CD4-positive, alpha-beta T cell treated with Interferon alpha-2 for 1 hour (primary cell): ENCODE measurements at places on chromosomes 11 and 22.

- no peak for DNase-seq
These were observed 29.8 kb downstream of the TBC1D22A start for GRCh38 chr22:46792061-46792796.

DNA sequence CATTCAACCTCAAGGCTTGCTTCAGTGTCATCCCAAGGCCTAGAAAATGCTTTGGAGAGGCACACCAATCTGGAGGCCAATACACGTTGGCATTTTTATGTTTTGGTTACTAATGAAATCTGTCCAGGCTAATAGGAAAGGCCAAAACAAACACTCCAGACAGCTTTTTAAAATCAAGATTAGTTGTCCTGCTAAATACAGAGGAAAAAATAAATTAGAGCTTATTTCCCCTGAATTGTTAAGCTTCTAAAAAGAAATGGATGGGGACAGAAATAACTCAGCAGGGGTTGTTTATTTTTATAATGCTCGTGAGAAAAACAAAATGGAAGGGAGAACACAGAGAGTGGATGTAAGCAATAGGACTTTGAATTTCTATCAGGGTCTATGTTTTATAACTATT, 438.5 kb upstream of the LRRC4C start:
- DNase-seq: no peak

- peak; percentile 79 for DNase-seq
These were observed 11.0 kb downstream of the MPZL3 start for GRCh38 chr11:118240999-118241763.

- DNase-seq: no peak
These were observed 5.2 kb downstream of the SCYL1 start for GRCh38 chr11:65530157-65530496.

DNA sequence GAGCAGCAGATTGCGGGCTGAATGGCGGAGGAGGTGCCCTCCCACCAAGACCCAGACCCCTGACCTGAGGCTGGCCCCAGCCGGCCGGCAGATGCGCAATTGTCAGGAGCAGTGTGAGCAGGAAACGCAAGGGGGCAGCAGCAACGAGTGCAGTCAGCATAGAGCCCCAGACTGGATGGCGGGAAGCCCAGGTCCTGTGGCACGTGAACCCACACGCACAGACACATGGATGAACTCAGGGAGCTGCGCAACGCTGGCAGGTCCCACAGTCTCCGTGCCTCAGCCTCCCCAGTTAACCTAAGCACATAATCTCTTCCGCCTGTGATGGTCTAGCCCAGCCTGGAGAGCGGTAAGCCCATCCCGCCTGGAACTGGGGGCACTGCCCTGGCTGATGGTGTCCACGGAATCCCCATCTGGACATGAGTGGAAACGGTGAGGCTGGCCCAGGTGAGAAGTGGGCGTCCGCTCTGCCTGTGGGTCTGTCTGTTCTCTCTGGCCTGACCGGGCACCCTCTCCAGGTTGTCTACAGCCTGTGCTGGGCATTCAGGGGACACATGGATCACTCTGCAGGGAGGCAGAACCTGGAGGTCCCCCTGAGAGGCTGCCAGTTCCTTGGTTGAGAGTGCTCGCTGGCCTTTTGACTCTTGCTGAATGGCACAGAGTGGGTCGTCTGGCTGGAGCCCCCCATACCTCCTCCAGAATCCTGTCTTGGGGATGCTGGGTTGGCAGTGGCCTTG, 626 bp upstream of the TBX10 start:
- peak; percentile 61 for DNase-seq

GRCh38 chr22:49366437-49366836, 461.2 kb downstream of the BRD1 start:
- no peak for DNase-seq

DNA sequence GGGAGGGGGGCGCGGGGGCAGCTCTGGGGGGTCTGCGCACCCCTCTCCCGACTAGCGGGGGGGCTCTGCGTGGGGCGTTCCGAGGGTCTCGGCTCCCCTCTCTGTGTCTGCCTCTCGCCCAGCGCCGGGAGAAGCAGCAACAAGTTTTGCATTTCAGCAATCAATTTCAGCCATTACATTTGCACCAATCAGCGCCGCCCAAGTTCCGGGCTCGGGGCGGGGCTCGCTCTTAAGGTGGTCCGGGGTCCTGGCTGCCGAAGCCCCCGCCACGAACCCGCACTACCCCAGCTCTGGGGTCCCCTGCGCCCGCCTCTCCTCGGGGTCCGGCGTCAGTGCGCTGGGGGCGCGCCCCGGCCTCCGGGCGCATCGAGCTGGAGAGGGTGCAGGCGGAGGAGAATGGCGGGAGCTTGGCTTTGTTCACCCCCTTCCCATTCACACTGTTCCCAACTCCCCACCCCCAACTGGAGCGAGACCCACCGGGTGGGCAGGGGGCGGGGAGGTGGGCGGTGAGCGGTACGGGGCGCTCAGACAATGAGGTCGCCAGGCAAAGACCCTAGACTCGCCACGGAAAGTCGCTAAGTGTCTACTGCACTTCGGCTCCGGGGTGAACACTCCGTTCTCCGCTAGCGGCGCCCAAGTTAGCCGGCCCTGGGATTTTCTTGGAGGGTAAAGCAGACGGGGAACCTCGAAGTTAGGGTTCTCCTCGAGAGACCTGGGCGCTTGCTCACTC, at the start of gene MN1:
Gene MN1, minus strand, starts transcription at position 141 of the 730 bp plus-strand sequence. CDS start 1,213 bp downstream, outside the sequence.
- DNase-seq: peak; percentile 28

GRCh38 chr22:28410050-28410816, 269.4 kb downstream of the TTC28 start:
- no peak for DNase-seq

DNA sequence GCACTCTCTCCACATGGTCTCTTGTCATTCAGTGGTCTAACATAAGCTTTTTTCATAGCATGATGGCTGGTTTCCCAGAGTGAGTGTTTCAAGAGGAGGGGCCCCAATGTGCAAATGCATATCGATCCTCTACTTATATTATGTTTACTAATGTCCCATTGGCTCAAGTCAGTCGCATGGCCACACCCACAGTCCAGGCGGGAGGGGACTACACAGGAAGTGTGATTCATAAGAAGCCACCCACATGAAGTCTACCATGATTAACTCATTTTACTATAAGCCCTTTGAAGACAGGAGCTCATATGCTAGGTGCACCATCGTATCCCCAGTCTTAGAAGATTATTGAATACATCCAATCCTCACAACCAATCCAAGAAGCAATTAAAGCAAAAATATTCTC, 89.5 kb upstream of the ISX start:
- DNase-seq: no peak

DNA sequence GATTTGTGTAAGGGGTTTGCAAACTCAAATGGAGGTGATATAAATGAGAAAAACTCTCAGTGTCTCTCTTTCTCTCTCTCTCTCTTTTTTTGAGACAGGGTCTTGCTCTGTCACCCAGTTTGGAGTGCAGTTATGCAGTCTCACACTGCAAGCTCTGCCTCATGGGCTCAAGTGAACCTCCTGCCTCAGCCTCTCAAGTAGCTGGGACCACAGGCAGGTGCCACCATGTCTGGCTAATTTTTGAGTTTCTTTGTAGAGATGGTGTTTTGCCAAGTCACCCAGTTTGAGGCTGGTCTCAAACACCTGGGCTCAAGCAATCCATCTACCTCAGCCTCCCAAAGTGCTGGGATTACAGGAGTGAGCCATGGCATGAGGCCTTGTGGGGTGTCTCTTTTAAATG, 2.9 kb downstream of the BIRC3 start:
- DNase-seq: no peak

GRCh38 chr22:37563153-37564081, 3.1 kb downstream of the CDC42EP1 start:
- no peak for DNase-seq

GRCh38 chr11:83023410-83023809, 48.3 kb downstream of the RAB30 start:
- no peak for DNase-seq
